Activated CD4-positive, alpha-beta T cell treated with anti-CD3 and anti-CD28 coated beads, Interleukin-2, amount 10 ng/mL, durations not matched to agents 24 days and 14 days (primary cell): ENCODE measurements at places on chromosomes 12 and 14.

GRCh38 chr12:51590347-51591015 lies 552 bp upstream of the SCN8A start:
- DNase-seq: peak; percentile 93

- DNase-seq: no peak
These were observed 215.2 kb downstream of the ANO6 start for GRCh38 chr12:45431126-45431525.

DNA sequence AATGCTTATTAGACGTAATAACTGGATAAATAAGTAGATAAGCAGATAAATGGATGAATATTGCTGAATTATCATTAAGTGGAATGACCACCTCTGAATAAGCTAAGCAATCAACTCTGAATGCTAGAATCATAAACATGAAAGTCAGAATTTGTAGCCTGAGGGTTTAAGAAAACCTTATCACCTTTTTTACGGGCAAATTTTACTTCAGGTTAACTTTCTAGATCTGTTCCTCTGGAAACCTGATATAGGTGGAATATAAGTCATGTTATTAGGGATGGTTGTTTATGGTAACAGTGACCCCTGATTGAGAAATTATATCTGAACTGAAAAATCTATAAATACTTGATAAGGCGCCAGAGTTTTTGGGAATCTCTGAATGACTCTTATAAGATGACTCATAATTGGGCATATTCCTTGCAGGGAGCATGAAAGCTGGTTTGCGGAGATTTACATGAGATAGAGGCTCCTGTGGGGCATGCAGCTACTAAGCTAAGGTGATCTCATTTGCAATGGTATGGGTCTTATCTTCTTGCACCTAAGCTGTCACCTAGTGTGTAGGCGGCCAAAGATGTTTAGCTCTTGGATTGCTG lies 12.1 kb downstream of the SPX start:
- no peak for DNase-seq

- DNase-seq: no peak
These were observed 193.9 kb upstream of the OR4E1 start for GRCh38 chr14:21867541-21867940.

DNA sequence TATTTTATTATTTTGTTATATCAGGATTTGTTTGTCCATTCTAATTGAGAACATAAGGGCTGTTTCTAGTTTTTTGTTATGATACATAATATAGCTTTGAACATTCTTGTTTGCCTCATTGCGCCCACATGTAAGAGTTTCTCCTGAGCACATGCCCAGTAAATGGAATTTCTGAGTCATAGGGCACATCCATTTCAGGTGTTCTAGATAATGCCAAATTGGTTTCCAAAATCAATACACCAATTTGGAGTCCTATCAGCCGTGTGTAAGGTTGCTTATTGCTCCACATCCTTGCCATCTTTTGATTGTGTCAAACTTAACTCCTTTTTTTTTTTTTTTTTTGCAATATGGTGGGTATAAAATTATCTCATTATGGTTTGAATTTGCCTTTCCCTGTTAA lies 97.9 kb upstream of the RESF1 start:
- no peak for DNase-seq

- DNase-seq: no peak
These were observed 918 bp downstream of the RNASE1 start for GRCh38 chr14:20801726-20802125.

GRCh38 chr12:92468358-92469020 lies 234.3 kb upstream of the PLEKHG7 start:
- DNase-seq: no peak

DNA sequence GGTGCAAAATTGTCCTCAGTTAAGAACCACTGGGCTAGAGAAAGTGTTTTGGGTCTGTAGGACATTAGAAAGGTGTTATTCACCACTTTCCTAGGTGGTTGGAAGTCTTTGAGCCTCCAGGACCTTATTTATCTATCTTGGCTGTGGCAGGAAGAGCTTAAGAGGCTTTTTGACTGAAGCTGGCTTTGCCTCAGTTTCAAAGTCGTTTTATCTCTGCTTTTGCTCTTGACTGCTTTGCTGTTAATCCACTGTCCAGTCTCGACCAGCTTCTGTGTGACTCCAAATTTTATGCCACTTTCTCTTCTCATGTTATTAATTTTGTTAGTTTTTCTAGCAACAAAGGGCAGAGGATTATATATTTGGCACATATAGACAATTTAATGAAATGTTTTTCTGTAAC lies 60.3 kb downstream of the PPHLN1 start:
- no peak for DNase-seq

DNA sequence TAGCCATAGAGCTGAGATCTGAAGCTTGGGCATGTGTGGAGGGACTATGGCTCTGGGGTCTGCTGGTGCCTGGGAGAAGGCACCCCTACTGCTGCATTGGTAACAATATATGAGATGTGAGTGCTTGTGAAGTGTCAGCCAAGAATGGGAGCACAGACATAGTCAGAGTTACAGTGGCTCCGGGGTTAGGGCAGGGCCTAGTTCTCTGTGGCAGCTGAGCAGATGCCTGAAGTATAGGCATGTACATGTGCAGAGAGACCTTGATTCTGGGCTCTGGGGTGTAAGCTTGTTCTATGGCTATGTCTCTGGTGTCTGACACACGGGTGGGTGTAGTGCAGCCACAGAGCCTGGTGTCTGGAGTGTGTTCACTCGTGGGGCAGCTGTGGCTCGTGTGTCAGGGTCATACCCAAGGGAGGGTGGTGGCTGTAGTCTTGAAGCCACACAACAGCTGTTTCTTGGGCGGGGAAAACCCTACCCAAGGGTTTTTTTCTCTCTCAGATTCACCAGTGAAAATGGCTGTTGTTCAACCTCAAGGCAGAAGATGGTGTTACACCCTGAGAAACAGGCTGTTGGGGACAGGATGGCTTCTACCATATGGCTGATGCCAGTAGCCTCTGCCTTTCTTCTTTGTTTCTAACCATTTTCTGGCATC lies 11.9 kb upstream of the TCL1A start:
- DNase-seq: no peak

GRCh38 chr14:78530078-78530477 lies 359.9 kb downstream of the NRXN3 start:
- peak; percentile 68 for DNase-seq

- DNase-seq: no peak
These were observed 9.0 kb upstream of the FKBP11 start for GRCh38 chr12:48934312-48934706.

- no peak for DNase-seq
These were observed 670.0 kb upstream of the NOVA1 start for GRCh38 chr14:27267876-27268275.

DNA sequence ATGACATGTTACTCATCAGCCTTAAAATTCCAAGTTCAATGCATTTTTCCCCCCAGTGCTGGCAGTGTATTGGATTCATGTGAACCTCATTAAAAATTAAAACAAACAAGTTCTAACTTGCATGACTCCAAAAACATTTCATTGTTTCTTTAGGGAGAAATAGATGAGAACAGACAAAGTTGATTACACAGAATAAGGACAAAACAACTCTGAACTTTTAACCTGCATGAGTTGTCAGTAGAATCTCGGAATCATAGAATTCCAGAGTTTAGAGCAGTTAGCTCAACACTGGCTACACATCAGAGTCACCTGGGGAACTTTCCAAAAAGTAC lies 127.5 kb downstream of the TMX1 start:
- no peak for DNase-seq

- DNase-seq: no peak
These were observed 3.2 kb downstream of the PLXNC1 start for GRCh38 chr12:94151582-94151981.

GRCh38 chr14:42353315-42353714 lies 746.6 kb downstream of the LRFN5 start:
- DNase-seq: no peak

DNA sequence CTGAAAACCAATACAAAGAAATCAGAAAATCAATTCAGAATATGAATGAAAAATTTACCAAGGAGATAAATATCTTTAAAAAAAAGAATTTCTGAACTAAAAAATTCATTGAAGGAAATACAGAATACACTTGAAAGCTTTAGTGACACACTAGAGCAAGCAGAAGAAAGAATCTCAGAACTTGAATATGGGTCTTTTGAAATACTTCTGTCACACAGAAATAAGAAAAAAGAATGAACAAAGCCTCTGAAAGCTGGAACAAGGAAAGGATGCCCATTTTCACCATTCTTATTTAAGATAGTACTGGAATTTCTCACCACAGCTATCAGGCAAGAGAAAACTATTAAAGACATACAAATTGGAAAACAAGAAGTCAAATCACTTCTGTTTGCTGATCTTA lies 103.1 kb upstream of the NEDD1 start:
- no peak for DNase-seq

DNA sequence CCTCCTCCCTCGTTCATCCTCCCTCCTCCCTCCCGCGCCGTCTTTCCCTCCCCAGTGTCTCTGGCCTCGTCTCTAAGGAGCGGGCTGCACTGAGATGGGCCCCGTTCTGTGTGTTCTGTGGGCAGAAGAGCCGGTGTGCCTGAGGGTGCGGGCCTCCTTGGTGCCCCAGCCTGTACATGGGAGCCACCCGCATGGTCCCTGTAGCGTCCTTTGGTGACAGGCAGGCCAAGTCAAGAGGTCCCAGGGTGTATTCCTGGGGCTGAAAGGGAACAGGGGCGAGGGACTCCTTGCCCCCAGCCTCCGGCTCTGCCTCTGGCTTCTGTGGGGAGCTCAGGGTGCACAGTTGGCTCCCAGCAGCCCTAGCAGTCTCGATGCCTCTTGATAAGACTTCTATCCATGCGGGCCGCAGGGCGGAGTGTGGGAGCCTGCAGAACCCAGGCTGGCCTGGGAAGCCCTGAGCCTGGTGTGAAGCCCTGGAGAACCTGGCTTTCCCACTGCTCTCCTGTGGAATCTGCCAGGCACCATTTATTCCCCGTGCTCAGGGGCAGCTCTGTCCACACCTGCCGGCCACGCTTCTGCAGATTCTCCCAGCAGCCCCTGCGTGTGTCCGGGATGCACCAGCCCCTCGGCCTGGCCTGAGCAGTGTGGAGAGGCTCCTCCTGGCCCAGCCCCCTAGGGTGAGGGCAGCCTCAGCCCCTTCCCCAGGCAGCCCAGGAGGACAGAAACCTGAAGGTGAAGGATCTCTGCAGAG lies 181.3 kb downstream of the KIF26A start:
- no peak for DNase-seq

- no peak for DNase-seq
These were observed 646.9 kb downstream of the DIO2 start for GRCh38 chr14:79564371-79564770.

DNA sequence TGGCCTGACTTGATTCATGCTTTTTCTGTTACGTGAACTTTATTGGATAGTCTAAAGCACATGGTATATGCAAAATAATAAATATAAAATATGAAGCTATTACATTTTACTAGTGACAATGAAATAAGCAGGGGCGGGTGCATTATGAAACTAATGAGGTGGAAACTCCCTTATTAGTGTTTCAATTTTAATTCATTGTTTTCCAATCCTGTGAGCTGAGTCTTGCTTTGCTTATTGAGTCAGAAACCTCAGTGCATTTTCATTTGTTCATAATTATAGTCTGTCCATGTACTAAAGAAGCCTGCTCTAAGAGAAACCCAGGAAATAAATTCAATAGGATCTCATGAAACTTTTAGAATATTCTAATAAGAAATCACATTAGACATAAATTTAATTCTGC lies 78.5 kb downstream of the CNTN1 start:
- DNase-seq: no peak

DNA sequence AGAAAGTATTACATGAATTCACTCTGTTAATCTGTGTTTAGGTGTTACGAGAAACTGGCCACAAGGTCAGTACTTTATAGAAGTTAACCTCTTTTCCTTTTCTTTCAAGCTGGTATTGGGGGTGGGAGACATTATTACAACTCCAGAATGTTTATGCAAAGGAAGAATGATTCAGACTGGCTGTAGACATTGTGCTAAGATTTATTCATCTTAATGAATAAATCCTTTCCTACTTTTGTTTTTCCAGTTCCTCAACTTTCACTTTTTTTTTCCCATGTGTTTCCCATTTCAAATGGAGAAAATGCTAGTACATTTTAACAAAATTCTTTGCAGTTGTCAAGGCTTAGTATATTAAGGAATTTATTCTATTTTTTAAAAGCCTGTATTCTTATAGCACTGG lies 1.3 kb downstream of the OTOGL start:
- no peak for DNase-seq

DNA sequence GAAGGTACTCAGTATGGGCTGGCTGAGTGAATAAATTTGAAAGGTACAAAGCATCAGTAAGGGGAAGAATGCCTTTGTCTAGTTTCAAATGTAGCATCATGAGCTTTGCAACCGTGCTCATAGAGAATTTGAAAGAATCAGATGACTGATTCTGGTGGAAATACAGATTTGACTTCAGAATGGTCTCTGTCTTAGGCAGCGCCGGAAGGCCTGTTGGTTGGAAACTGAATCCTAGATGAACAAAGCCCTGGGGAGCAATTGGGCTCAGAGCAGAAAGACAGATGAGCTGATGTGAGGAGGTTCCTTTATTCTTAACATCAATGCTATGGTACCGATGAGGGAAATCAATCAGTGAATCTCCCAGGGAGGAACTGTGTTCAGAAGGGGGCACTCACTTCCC lies 137.3 kb downstream of the SNAPC1 start:
- DNase-seq: no peak

DNA sequence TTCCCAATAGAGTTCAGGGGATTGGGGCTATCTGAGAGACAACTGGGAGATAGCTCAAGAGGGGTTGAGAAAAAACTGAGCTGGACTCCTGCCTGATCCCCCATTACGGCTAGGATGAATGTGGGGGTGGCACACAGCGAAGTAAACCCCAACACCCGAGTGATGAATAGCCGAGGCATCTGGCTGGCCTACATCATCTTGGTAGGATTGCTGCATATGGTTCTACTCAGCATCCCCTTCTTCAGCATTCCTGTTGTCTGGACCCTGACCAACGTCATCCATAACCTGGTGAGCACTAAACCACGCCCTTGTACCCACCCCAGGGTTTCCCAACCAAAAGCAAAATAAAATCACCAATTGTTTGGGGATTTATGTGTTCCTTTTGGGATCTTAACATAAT lies 1.0 kb downstream of the ORMDL2 start:
- DNase-seq: no peak

GRCh38 chr14:36426836-36427235 lies 93.2 kb downstream of the NKX2-1 start:
- DNase-seq: no peak

DNA sequence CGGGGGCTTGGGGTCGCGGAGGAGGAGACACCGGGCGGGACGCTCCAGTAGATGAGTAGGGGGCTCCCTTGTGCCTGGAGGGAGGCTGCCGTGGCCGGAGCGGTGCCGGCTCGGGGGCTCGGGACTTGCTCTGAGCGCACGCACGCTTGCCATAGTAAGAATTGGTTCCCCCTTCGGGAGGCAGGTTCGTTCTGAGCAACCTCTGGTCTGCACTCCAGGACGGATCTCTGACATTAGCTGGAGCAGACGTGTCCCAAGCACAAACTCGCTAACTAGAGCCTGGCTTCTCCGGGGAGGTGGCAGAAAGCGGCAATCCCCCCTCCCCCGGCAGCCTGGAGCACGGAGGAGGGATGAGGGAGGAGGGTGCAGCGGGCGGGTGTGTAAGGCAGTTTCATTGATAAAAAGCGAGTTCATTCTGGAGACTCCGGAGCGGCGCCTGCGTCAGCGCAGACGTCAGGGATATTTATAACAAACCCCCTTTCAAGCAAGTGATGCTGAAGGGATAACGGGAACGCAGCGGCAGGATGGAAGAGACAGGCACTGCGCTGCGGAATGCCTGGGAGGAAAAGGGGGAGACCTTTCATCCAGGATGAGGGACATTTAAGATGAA lies 630 bp downstream of the FOS start:
- peak; percentile 90 for DNase-seq
